ENCODE measurements at places on chromosomes 4 and X.
A peak's percentile ranks its signal among the peaks of the same experiment; 100 is the strongest.

- no peak for DNase-seq
Measured at GRCh38 chr4:115323106-115323707, 209.8 kb upstream of the NDST4 start.

GRCh38 chrX:116824785-116825184, 362.0 kb upstream of the CT83 start:
- DNase-seq, result no peak

DNA sequence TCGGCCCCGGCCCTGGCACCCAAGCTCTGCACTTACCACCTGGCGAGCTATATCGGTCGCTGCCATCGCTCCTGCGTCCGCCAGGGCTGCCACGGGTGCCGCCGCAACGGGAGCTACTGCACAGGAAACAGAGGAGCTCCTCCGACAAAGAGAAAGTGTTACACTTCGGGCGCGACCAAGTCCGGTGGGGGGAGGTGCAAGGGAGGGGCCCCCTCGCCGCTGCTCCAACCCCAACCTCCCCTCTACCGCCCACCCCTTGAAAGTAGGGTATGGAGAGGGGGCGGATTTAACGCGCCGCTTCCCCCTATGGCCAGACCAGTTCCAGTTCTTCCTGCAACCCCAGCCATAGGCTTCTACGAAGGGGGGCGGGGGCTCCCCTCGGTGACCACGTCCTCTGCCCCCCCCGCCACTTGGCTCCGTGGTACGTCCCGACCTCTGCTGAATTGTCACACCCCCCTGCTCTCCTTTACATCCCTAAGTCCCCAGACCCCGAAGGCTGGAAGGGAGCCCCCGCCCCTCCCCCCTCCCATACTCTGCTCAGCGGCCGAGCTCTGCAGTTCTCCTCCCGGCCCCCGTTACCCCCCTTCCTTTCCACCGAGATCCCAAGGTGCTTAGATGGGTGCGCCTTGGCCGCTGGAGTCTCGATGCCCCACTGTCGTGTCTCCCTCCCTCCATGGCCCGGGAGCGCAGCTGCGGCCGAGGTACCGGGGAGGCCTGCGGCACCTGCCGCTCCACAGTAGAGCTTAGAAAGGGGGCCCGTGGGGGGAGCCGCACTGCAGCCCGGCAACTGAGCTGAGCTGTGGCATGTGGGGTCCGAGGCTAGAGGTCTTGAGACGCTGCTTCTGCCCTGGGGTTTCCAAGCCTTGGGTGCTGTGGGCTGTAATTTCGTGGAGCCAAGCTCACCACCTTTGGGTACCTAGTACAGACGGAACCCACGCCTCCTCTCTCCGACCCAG, at the start of gene SEPTIN6:
SEPTIN6 (minus strand) TSS at position 129 of the 956 bp plus-strand sequence; CDS start at position 66, 63 bp downstream.
- DNase-seq, result peak; percentile 92

DNA sequence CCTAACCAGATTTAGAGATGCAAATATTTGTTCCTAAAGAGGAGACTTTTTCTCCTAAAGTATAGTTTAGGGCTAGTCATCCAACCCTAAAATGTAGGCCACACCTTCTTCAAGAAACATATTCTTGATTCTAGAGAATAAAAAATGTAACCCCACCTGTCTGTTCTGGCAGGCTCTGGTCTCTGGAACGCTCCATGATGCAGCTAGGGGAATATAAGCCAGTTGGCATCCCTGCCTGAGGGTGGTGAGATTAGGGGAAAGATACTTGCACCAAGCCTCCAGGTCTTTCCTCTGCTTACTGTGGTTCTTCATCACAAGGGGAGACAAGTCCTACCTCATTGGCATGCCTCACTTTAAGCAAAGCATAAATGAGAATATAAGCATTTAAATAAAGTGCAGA, 21.2 kb upstream of the TBC1D9 start:
- no peak for DNase-seq

DNA sequence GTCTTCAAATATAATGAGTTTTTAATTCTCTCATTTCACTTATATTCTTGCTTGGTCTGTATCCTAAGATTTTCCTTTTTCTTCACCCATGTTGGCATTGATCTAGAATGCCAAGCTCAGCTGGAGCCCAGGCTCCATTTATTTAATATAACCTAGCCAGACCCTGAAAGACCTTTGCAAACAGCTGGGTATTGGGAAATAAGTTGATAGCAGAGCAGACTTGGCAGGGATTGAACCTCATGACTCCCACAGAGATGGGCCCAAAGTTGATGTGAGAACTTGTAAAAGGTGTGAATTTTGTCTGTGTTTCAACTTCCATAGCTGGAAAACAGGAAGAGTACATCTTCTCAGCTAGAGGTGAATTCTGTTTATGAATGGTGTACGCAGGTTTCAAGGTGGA, 59.5 kb downstream of the SH2D1A start:
- no peak for DNase-seq

DNA sequence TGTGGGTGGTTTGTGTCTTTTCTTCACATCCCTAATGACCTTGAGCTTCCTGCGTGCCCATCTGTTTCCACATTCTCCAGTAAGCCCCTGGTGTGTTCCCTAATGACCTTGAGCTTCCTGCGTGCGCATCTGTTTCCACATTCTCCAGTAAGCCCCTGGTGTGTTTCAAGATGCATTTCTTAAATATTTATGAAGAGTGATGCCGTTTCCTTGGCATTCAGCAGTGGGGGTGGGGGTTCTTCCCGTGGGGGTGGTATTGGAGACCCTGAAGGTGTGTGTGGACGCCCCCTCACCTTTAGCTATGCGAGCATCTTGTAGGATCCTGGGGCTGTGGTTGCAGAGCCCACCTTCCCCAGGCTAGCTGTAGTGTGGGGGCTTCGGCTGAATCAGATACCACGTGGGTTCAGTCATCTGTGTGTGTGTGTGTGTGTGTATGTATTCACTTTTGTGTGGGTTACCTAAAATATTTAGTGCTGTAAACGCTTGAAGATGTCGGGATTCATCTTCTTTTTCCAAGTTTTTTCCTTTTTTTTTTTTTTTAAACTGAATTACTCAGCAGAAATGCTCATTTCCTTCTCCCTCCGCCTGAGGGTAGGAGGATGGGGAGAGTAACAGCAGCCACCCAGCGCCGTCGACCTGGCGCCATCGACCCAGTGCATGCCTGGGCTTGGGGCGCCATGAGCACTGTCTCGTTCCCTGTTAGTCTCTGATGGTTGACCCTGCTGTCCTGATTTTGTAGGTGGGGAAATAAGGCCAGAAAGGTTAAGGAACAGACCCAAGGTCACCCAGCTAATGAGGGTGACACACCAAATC, 9.9 kb downstream of the NSG1 start:
- no peak for DNase-seq

DNA sequence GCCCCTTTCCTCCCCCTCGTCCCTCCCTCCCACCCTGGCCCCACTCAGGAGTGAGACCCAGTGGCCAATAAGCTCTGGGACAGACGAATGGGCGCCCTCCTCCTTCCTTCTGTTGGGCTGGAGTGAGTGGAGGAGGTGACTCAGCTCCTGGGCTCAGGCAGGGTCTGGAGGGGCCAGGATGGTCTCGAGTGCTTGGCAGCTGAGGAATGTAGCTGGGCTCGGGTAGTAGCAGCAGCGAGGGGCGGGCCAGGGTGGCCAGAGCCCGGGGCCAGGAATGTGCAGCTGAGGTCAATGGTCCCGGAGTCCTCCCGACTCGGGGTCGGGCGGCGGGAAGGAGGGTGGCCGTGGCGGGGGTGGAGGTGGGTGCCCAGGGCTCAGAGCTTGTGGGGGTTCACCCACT, 15.0 kb downstream of the G6PD start:
- DNase-seq, result no peak

- DNase-seq, result peak; percentile 41
Measured at GRCh38 chr4:60463857-60464502, 736.1 kb upstream of the ADGRL3 start.

GRCh38 chr4:183828839-183829238, 76.3 kb upstream of the STOX2 start:
- no peak for DNase-seq

DNA sequence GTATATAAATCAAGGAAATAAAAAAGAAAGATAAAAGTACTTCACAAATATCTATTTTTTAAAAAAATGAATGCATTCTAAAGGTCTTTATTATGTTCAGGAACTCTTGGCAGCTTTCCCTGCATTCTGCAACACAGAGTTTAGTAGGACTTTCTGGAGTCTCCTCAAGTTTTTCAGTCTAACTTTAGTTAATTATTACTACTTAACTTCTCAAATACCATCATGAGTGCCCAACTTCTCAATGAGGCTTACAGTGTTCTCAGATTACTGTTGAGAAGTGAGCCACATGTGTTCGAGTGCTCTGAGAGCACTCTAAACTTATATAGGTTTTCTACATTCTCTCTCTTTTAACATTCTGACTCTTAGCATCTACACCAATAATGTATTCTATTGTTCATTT, 1852.9 kb upstream of the PCDH10 start:
- DNase-seq, result no peak

DNA sequence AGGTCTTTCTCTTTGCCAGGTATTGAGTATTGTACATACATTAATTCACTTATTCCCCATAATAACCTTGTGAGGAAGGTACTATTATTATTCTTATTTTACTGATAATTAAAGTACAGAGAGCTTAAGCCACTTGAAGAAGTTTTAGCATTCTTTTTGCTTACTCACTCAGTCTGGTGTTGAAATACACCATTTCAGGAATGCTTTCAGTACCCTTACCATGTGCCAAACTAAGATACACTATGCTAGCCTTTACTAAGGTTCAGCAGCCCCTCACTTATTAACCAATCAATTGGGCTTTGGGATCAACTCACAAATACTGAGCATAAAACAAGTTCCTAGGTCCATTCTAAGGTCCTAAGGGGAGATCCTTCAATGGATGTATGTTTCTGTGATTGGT, 179.0 kb upstream of the FGF13 start:
- no peak for DNase-seq

Data from NB4 (cell line).